ENCODE measurements at places on chromosomes 2 and 18.
A peak's percentile ranks its signal among the peaks of the same experiment; 100 is the strongest.

DNA sequence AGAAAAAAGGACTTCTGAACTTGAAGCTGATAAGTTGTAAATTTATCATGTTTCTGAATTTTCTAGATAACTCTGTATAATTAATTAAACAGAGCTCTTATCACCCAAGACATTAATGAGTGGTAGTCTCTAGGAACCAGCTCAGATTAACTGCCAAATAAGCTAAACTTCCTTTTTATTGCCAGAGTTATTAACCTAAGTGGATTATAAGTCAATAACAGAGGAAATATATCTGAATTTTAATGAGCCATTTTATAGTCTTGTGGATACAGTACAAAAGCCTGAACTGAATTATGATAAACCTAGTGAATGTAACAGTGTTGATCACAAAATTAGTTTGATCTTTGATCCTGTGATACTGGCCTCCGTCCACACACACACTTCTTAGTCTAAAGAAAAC lies 111.5 kb downstream of the COMMD1 start:
- DNase-seq, result no peak

GRCh38 chr2:174924061-174924693 lies 81.0 kb downstream of the CHN1 start:
- DNase-seq, result no peak

DNA sequence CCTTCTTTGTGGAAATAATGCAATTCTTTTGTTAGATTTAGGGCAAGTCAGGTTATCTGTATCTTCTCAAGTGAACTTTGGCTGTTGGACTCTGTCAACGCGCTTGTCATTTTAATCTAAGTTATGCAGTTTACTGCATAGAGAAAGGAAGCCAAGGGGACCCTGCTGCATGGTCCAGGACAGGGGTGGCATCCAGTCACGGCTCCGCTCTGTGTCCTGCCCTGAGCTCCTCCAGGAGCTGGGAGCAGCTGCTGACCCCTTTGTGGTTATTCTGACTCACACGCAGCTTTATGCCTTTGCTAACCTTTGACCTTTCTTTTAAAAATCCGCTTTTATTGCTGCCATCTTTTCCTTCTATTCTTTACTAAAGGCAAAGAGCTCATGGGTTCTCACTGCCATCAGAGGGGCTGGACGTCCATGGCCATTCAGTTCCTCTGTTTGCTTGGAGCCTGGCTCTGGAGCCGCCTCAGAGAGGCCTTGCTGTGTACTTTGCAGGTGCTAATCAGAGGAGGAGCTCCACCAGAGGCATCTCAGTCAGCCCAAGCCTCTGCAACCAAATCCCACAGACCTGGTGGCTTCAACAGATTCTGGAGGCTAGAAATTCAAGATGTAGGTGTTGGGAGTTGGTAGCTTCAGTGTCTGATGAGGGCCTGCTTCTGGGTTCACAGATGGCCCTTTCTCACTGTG lies 39.3 kb downstream of the SNTG2 start:
- no peak for DNase-seq

- DNase-seq, result no peak
Observed at GRCh38 chr2:133943108-133943507, 310.8 kb upstream of the MGAT5 start.

GRCh38 chr2:148501545-148501944 lies 143.0 kb upstream of the EPC2 start:
- no peak for DNase-seq

DNA sequence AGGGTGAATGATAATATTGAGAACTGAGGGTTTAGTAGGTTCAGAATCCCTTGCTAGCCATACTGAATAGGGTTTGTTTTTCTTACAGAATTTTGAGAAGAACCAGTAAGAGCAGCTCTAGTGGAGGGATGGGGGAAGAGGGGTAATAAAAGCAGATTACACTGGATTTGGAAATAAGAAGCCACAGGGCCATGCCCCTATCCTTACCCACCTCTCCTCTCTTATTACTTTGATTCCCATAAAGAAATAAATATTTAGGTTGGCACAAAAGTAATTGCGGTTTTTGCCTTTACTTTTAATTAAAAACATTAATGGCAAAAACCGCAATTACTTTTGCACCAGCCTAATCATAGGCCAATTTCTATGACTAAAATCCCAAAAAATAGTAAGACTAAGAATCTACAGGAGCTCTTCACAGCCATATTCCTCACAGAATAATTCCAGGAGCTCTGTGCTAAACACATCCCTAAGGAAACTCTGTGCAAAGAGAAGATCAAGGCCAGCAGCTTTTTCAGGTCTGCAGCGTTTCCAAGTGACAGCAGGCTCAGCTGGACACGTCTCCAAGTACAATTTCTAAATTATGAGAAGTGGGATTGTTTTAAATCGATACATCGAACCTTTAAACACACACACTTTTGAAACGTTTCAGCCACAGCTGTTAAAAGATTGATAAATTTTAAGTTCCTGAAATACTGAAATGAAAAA lies 58.4 kb upstream of the RTN4 start:
- DNase-seq, result no peak

- no peak for DNase-seq
Observed at GRCh38 chr2:41694536-41695049, 353.2 kb upstream of the PKDCC start.

DNA sequence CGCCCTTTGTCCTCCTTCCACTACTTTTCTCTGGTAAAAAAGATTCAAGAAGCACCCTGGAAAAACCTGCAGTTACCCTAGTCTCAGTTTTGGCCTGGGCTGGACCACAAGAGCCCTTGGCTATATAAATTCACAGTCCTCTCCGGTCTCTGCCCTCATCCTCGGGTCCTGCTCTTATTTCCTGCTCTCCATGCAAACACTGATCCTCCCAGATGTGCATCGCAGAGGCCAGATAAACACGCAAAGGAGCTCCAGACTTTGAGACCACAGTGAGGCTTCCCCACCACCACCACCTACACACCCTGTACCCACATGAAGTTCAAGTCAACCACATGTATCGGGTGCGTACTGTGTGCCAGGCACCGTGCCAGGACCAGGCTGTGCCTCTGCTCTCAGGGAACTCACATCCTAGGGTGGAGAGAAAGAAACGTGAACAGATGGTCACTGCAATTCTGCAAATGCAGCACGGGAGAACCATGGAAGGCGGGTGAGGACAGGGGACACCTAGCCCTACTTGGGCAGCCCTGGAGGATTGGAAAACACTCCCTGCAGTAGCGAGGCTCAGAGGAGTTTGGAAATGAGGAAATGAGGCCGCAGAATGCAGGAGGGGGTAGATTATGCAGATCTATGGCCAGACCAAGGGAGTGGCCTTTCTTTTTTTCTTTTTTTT lies 7.4 kb downstream of the CTDSP1 start:
- DNase-seq, result no peak

DNA sequence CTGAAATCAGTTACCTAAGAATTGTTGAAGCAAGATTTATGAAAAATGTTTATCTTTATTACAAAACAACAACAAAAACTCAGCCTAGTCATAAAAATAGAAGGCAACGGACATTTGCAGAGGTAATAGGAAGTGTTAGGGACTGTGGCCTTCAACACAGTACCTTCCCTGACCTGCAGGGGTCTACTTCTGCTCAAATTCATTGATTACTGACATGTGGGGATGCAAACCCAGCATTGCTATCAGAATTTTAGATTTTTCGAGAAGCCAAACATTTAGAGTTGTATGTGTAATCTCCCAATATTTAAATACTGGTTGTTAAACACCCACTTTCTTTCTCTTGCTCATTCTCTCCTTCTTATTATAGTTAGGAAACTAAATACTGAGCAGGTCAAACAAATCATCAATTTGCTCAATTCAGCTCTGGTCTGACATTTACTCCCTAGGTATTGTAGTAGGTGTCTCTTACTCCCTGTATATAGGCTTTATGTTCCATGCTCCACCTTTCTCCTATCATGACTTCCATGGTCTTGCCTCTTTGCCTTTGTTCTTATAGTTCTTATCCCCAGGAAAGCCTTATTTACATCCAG lies 198.5 kb downstream of the UBE2E3 start:
- peak; percentile 22 for DNase-seq

DNA sequence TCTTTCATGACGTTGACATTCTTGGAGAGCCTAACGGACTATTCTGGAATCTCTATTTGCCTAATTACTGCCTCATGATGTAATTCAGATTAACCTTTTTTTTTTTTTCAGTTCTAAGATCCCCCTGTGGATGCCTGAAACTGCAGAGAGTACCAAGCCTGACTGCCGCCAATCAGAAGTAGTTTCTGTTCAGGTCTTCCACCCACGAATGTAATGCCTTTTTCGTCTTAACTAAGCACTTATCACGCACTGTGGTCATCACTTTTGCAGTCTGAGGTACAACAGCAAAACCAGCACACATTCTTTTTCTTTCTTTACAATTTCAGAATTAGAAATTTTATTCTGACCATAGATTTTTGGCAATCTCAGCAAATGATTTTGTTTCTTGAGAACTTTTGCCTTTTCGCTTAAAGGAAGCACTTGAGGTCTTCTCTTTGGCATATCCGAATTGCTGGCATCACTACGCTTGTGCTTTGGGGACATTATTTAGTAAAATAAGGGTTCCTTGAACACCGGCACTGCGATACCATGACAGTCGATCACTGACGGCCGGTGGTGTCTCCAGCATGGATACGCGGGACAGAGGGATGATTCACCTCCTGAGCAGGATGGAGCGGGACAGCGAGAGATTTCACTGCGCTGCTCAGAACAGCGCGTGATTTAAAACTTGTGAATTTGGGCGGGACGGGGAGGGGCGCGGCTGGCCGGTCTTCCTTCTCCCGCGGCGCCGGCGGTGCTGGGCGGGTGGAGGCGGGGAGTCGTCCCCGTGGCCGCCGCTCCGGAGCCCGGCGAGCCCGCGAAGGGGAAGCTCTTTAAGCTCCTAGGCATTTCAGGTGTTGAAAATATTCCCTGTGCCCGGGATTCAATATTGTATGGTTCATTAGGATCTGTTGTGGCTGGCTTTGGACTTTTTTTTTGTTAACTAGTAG lies 32.0 kb upstream of the GPR55 start:
- DNase-seq, result no peak

DNA sequence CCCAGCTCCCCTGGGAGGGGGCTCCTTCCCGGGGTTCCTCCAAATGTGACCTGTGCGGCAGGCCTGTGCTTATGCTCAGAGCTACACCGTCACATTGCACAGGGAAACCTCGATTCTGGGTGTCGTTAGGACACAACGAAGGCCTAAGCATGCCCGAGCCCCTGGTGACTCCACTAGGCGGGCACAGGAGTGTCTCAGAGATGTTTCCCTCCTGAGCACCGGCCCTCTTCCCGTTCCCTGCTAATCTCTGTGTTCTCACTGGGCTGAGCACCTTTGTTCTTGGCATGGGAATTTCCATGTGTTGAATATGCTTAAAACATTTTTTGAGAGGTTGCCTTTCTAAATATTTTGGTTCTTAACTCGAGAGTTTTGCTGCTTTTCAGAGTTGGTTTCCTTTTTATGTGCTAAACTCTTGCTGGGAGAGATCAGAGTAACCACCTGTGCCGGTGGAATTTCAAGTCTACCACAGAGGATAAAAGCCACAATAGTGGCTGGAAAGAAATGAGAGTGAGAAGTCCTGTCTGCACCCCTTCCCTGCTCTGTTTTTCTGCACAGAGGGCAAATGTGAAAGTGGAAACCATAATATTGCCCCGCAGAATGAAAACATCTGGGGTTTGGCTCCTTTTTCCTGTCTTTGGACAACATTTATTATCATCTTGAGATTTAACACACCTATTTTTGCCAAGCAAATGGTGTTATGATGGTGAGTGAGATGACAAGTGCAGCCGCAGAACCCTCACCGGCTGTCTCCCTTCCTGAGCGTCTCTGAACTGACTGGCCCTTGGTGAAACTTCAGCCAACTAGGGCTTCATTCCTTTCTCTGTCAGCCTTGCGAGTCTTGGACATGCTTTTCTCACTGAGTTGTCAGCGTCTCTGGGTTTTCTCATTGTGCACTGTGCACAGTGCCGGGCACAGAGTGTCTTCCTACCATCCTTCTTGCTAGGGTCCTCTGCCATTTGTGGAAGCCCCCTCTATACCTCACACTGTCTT lies 154.1 kb downstream of the VAPA start:
- DNase-seq, result no peak

DNA sequence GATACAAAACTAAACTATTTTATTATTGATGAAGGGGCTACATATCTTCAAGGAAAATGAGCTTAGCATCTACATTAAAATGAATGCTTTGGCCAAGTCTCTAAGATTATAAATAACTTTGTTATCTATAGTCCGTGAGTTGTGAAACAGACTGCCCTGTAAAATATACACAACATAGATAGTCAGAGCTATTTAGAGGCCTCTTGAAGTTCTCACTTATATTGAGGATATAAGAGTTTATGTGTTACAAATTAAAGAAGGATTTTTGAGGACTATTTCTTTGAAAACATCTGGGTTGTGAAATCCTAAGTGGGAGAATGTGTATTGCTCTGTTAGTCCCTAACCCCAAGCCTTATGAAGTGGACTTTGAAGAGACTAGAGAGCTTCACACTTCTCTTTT lies 292.0 kb upstream of the CDH2 start:
- DNase-seq, result no peak

DNA sequence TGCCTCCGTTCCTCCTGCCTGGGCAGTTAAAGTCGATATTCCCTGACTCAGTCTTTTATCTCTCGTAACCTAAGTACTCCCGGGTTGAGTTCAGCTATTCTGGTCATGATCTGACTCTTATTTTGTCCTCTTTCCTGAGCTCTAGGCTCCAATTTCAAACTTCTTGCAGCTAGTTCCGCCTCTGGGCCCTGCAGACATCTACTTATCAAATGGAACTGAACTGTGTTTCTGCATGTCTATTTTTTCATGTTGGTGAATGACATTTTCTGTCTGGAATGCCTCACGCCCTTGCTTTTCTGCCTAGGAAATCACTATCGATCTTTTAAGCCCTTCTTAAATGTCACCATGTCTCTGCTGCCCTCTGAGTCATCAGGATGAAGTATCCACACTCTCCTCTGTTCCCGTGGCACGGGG lies 101.5 kb downstream of the VAPA start:
- no peak for DNase-seq

DNA sequence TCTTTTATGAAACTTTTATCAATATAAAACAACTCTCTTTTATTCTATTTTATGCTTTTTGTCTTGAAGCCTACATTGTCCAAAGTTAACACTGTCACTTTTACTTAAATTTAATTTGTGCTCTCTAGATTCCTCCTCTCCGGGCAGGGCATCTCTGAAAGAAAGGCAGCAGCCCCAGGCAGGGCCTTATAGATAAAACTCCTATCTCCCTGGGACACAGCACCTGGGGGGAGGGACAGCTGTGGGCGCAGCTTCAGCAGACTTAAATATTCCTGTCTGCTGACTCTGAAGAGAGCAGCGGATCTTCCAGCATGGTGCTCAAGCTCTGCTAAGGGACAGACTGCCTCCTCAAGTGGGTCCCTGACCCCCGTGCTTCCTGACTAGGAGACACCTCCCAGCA lies 447.7 kb upstream of the FANCL start:
- no peak for DNase-seq

GRCh38 chr2:232299084-232299483 lies 79.5 kb upstream of the ALPP start:
- DNase-seq, result no peak

- no peak for DNase-seq
Observed at GRCh38 chr2:144452989-144453336, 67.0 kb downstream of the ZEB2 start.

GRCh38 chr2:198055716-198056115 lies 251.3 kb downstream of the PLCL1 start:
- DNase-seq, result no peak

- no peak for DNase-seq
Observed at GRCh38 chr2:241393524-241394196, 37.6 kb downstream of the FARP2 start.

GRCh38 chr2:240593703-240594451 lies 7.3 kb downstream of the CAPN10 start:
- no peak for DNase-seq

All from stimulated activated CD4-positive, alpha-beta T cell treated with anti-CD3 and anti-CD28 coated beads, Interleukin-2, amount 100 ng/mL, for 4 hours (primary cell).